NCI-H1417 (cell line): ENCODE measurements at places on chromosomes 2 and 18.

DNA sequence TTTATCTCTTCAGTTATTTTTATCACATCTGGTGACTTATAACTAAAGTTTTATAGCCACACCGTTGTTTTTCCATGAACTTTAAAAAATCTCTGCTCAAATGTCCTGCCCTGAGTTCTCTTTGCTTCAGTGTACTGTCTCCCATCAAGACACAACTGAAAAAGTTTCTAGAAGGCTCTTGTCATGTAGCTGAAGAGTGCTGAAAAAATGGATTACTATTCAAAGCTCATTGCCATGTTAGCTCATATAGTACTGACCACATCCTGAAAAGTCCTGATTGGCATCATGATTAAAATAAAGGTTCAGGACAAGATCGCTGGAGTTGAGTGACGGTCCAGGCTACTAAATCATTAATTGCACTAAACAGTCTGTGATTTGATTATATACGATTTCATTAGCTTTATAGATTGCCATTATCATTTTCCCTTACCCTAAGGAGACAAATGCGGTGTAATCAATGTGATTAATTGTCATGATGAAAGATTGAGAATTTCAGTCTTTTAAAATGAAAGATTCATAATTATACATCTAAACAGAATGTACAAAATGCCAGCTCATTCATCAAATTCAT lies 62.2 kb downstream of the MFSD6 start:
- no peak for DNase-seq

DNA sequence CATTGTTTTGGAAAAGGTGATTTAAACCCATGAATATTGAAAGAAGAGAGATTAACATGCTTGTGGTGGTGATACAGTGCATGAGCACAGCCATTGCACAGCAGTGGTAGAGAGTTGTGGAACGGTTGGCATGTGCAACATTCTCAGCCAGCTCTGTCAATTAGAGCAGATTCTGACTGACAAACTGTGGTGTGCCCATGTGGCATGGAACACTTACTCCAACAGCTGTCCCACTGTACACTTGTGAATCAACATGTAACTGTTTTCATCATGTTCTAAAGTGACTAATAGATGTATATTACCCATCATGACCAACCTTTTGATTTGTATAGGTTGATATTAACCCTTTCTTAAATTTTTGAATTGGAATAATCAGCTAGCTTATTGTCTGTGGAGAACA lies 55.6 kb downstream of the PKP4 start:
- DNase-seq = no peak

DNA sequence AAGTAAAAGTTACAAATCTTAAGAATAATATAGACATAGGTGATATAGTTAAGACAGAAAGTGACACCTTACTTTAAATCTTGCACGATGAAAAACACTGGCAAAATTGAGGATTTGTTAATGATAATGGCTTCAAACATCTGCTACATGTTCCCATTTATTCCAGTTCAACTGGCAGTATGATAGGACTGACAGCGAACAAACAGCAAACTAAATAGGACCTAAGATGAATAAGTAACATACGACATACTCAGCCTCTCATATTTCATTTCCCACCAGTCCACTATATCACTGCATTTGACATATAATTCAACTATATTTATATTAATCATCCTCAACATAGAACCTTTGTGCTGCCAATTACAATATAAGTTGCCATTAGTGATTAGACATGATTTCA lies 36.3 kb downstream of the ACVR1C start:
- peak; percentile 4 for DNase-seq

- DNase-seq = no peak
Measured at GRCh38 chr18:28766027-28766426, 589.1 kb upstream of the CDH2 start.

- peak; percentile 45 for DNase-seq
Measured at GRCh38 chr2:101205521-101206479, 46.9 kb upstream of the CNOT11 start.

GRCh38 chr2:179233083-179233490 lies 31.5 kb downstream of the SESTD1 start:
- no peak for DNase-seq

- DNase-seq = no peak
Measured at GRCh38 chr2:229408962-229409361, 137.9 kb upstream of the PID1 start.

- DNase-seq = no peak
Measured at GRCh38 chr2:174054926-174055325, 89.8 kb upstream of the SP3 start.

GRCh38 chr2:1482253-1482675 lies 69.0 kb downstream of the TPO start:
- DNase-seq = no peak

GRCh38 chr2:240926516-240927389 lies 20.6 kb downstream of the CROCC2 start:
- DNase-seq = no peak

- no peak for DNase-seq
Measured at GRCh38 chr2:187150670-187151069, 297.4 kb downstream of the CALCRL start.
